IgD-negative memory B cell (primary cell): ENCODE measurements at places on chromosomes 7 and 10. TPM values are rescaled to one million over a fixed set of nuclear protein-coding genes. Genes with fewer than 3 reads are reported as not detected.

The ACTR3C gene
- 5.2 TPM for polyA plus RNA-seq

The MYL10 gene
- polyA plus RNA-seq: not detected

The THSD7A gene
- not detected for polyA plus RNA-seq

The XRCC2 gene
- polyA plus RNA-seq: 0.43 TPM

The SCD gene
- 2.2 TPM for polyA plus RNA-seq

The MYH16 gene
- polyA plus RNA-seq: not detected

The DOCK4 gene
- not detected for polyA plus RNA-seq

The SLC18A2 gene
- polyA plus RNA-seq: 0.19 TPM

The OR2A1 gene
- not detected for polyA plus RNA-seq

The EGR2 gene
- 2.6 TPM for polyA plus RNA-seq

The DGKI gene
- polyA plus RNA-seq: not detected

The BEND7 gene
- not detected for polyA plus RNA-seq

The TET1 gene
- polyA plus RNA-seq: 1.0 TPM

The COX19 gene
- 26.7 TPM for polyA plus RNA-seq

The TRIM50 gene
- polyA plus RNA-seq: not detected

The ATP6V0A4 gene
- not detected for polyA plus RNA-seq

The GIMAP6 gene
- 4.6 TPM for polyA plus RNA-seq

The GCK gene
- 0.68 TPM for polyA plus RNA-seq

The ADAM8 gene
- 70.9 TPM for polyA plus RNA-seq

The SEMA3C gene
- polyA plus RNA-seq: not detected

The TYW1B gene
- polyA plus RNA-seq: 3.6 TPM

The KLF14 gene
- 0.11 TPM for polyA plus RNA-seq

The MORN4 gene
- 2.1 TPM for polyA plus RNA-seq

The CNPY1 gene
- not detected for polyA plus RNA-seq

The CEP55 gene
- 0.53 TPM for polyA plus RNA-seq

The C10orf71 gene
- not detected for polyA plus RNA-seq

The CCDC172 gene
- not detected for polyA plus RNA-seq

The SLC25A40 gene
- 15.7 TPM for polyA plus RNA-seq

The CCM2 gene
- polyA plus RNA-seq: 81.8 TPM

The FANK1 gene
- not detected for polyA plus RNA-seq

The HTR5A gene
- polyA plus RNA-seq: not detected

The STEAP4 gene
- polyA plus RNA-seq: 0.09 TPM

The CCDC3 gene
- polyA plus RNA-seq: not detected

The SEMA3E gene
- not detected for polyA plus RNA-seq

The VAX1 gene
- polyA plus RNA-seq: not detected

The CALHM1 gene
- 1.4 TPM for polyA plus RNA-seq

The RARRES2 gene
- polyA plus RNA-seq: not detected

The BMPER gene
- polyA plus RNA-seq: not detected

The LIPK gene
- not detected for polyA plus RNA-seq

The HPS1 gene
- polyA plus RNA-seq: 125 TPM

The TMEM213 gene
- polyA plus RNA-seq: not detected

The SPDYE9 gene
- polyA plus RNA-seq: 0.19 TPM

The TMEM130 gene
- polyA plus RNA-seq: not detected

The AGAP4 gene
- polyA plus RNA-seq: 2.8 TPM

The LGI1 gene
- not detected for polyA plus RNA-seq

The PARD3 gene
- not detected for polyA plus RNA-seq
